Kidney (tissue), 22 donors: ENCODE measurements at places on chromosomes 3 and 15. TPM values are rescaled to one million over a fixed set of nuclear protein-coding genes. Genes with fewer than 3 reads are reported as not detected.

- no peak for DNase-seq
Measured at GRCh38 chr15:87671289-87671688, 585.2 kb downstream of the NTRK3 start.

EIF4G1 gene
- 118 TPM for polyA plus RNA-seq

GRCh38 chr3:193488741-193489140 is 66.0 kb downstream of the ATP13A4 start:
- DNase-seq: no peak

GRCh38 chr3:124243177-124243859 is 251.4 kb upstream of the ROPN1 start:
- DNase-seq: no peak
